ENCODE measurements at places on chromosomes 5 and 9. TPM values are rescaled to one million over a fixed set of nuclear protein-coding genes. Genes with fewer than 3 reads are reported as not detected.

The AGXT2 gene
- not detected for total RNA-seq

The STPG3 gene
- total RNA-seq = not detected

GRCh38 chr5:107580889-107581820, 89.6 kb downstream of the EFNA5 start:
- ATAC-seq = no peak

- no peak for ATAC-seq
These were observed 3.9 kb downstream of the PPP3R2 start for GRCh38 chr9:101590901-101591300.

DNA sequence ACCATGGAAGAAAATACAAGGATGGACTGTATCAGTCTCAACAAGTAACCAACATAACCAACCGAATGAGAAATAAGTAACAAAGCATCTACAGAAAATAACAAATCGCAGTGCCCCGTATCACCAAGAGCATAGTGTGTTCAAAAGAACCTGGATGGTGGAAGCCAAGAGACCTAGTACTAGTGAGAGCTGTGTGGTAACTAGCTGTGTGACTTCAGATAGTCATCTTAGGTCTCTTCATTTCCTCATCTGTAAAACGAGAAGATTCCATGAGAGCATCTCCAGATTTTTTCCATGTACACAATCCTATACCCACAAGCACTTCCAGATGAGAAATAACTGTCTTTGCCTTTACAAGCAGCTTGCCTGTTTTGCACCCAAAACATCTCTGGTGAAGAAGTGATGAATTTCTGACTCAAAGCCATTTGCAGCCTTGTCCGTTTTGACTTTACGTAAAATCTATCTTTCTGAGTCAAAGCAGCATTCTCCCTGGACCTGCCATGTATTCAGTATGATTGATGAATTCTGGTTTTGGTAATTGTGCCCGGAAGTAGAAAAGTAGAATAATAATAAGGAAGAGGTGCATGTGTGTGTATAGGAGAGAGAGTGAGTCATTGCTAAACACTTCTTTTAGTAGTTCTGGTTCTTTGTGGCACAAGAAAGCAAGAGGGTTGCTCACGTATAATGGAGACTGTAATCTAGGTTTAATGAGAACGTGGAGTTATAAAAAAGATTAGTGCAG, 41.0 kb downstream of the AOPEP start:
- peak; percentile 80 for ATAC-seq

DNA sequence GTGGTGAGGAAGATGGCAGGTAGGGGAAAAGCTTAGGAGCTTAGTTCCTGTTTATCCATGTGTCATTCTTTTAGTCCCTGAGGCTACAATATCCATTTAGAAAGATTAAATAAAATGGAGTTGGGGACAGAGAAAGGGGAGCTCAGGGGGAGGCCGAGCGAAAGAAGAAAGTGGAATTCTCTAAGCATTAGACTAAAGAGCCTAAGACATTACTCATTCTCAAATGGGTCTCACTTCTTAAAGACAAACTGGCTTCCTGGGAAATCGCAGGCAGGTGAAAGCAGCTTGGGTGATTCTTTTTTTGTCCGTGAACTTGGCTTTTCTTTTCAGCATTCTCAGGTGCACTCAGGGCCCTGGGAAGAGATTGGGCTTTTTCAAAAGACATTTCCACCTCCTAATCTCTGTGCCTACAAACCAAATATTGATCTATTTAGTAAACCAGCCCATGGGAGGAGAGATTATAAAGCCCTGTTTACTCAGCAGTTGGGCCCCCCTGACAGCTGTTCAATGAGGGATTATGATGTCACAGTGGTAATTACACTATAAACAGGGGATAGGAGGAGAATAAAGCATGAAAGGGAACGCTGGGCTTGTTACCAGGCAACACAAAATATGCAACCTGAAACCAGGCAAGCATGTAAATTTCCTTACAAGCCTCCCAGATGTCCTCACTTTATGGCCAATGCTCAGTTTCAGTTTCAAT, 584.0 kb downstream of the ACTL7B start:
- ATAC-seq = peak; percentile 62

DNA sequence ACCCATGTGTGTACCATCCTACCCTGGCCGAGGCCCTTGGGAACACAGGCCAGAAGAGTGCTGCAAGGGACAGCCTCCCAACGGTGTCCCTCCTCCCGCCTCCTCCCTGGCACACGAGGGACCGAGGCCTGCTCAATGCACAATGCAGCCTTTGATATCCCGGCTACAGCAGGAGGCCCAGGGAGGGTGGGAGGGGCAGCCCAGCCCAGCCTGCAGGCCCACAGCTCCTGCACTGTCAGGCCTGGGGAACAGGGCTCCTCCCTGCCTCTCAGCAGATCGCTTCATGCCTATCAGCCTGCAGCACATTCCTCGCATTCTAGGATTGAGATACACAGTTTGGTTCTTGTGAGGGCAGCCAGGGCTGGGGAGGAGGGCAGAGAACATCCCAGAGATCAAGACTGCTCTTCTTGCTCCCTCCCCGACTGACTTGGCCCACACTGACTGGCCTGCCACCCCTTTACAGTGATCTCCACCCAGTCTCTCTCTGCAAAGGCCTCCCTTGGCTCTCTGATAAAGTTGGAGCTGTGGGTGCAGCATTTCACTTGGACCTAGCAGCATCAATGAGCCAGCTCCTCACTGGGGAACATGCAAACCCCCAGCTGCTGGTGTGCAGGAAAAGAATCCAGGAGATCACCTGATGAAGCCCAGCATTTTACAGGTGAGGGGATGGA, at the start of gene SH3TC2:
TSS of gene SH3TC2 (minus strand) at position 46 of the 671 bp plus-strand sequence. CDS start at position 6, 40 bp downstream.
- peak; percentile 84 for ATAC-seq

Data from esophagus mucosa (tissue), 1 donor.